NB4 (cell line): ENCODE measurements at places on chromosomes 16 and 17.

- no peak for DNase-seq
These were observed 167.7 kb upstream of the WSCD1 start for GRCh38 chr17:5902181-5903140.

- DNase-seq: no peak
These were observed 457.5 kb downstream of the TOX3 start for GRCh38 chr16:52089476-52089875.

DNA sequence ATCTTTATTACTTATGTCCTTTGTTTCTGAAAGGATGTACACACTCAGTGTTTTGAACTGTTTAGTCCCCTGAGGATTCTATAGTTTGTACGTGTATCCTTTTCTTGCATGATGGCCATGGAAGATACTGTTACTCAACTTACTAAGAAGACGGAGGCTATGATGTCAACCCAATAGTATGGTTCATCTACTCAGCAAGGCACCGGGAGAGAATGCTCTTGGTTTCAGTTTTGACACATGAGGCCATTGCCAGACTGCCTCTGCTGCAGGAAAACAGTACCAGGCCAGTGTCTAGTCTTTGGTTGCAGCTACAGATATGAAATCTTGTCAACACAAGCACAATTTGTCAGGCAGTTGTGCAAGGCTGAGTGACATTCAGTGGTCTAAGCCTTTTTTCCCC lies 134.5 kb downstream of the MRTFB start:
- DNase-seq: no peak

DNA sequence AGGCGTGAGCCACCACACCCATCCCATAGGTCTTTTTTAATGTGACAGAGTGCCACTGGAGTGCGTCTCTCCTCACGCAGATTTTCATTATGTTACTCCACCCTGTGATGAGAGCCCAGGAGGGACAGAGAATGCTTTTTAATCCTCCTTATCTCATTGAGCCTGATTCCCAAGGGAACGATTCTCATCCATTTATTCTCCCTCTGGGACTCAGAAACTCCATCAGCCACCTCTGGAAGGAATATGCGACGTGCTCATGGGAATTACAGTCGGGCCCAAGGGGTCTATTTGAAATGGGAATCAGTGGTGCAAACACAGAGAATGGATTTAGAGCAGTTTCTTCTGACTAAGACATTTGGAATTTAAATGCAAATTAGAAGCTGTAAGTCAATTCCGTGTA lies 155.9 kb upstream of the HSBP1 start:
- DNase-seq: no peak

DNA sequence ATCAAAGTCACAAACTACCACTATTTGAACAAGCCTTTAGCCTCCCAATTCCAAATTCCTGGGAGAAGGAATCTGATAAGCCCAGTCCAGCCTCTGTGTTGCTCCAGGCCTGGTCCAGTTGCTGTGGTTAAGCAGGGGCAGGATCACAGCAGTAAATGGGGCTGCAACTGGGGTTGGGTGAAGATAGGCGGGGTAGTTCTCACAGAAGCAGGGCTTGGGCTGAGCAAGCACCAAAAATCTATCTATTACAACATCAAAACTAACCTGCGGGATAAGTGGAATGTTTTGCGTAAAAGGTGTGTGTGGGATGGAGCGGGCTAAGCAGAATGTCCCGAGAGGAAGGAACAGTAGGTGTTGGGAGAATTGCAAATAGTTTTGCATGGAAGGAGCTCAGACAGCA lies 23.0 kb upstream of the RNF135 start:
- no peak for DNase-seq

DNA sequence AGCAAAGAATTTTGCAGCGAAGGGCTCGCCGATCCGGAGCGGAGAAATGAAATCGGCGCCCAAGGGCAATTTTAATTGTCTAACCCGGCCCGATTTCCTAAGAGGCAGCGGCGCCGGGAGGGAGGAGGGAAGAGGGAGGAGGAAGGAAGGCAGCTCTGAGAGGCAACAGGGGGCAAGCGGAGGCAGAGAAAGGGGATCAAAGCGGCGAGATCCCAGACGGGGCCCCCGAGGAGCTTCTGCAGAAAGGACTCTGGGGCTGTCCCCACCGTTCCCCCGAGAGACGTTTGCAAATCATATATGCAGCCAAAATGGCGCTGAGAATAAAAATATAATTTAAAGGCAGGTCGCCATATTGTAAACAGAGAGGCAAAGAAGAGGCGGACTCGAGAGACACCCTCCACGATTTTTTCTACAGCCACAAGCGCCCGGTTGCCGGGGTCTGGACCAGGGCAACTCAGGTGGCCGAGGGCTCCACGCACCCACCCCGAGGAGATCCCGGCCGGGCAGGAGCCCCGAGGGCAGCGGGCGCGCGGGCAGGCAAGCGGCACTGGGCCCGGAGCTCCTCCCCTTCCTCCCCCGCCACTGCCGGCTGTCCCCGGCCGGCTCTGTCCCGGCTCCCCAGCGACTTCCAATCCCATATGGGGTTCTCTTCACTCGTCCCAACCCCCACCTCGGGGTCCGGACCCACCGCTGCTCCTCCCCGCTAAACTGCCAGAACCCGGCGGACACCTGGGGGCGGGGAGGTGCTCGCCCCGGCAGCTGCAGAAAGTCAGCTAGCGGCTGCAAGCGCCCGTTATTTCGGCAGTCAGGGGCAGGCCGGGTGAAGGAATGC lies 1.9 kb downstream of the PHF12 start:
- peak; percentile 79 for DNase-seq

DNA sequence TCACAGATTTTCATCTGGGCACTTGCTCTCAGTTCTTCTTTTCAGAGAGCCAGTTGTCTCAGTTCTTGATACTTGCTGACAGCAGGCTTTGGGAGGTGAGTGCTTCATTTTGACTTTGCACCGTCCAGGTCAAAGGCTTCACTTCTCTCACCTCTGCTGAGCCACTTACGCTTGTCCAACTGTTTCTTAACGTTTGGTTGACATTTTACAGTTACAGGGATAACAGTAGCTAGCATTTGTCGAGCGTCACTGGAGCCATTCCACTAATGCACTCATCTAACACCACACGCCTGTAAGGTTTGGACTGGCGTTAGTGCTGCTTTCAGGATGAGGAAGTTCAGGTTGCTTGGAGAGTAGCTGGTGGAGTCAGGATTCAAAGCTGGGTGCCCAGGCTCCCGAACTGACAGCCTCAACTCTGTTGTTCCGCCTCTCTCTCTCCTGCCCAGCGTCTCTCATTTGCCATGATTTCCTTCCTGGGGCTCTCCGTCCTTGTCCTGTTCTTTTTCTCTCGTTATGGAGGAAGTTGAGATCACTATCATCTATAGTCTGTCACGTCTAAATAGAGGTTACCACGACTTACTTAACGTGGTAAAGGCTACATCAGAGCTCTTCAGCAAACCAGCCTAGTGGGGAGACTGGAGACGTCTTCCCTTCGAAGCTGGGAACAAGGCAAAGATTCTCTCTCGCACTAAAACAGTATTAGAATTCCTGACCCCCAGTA lies 220.8 kb downstream of the RPTOR start:
- DNase-seq: peak; percentile 66

DNA sequence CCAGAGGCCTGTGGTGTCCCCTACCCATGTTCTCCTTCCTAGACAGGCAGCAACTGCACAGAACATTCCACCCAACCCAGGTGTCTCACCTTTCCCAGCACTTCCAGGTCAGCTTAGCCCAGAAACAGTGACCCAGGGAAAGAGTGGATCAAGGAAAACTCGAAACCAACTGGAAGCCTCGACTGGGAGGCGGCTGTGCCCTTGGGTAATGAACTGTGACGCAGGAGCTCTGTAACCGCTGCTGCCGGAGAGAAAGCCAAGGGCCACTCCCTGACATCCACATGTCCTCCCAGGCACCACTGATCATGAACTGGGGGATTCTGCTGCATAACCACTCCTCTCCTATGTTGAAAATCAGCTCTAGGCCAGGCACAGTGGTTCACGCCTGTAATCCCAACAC lies 34.4 kb downstream of the WDR59 start:
- no peak for DNase-seq

- DNase-seq: no peak
These were observed 3.6 kb upstream of the WDR24 start for GRCh38 chr16:693766-694165.

DNA sequence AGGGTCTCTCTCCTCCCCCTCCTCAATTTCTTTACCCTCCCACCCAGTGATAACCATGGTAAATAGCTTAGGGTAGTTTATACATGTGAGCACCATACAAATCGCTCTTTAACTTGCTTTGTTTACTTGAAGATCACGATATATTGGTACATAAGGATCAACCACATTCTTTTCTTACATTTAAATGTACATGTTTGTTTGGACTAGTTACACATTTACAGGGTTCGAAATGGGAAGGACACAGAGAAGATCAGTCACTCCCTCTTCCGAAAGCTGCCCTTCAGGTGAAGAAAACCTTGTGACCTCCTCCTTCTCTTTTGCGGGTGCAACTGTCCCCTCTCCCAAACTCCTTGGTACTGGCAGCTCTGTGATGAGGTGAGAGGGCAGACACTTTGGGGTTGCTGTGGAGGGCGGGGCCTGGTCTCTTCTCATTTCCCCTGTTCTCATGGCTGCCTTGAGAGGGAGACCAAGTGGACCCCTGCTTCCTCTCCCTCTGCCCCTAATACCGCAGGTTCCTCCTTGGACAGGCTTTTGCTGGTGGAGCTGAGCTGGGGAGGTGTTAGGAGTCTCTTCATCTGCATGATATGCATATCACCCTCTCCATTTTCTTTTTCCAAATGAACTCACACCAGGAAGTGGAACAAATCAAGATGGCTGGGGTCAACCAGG lies 4.7 kb upstream of the PIK3R6 start:
- no peak for DNase-seq

DNA sequence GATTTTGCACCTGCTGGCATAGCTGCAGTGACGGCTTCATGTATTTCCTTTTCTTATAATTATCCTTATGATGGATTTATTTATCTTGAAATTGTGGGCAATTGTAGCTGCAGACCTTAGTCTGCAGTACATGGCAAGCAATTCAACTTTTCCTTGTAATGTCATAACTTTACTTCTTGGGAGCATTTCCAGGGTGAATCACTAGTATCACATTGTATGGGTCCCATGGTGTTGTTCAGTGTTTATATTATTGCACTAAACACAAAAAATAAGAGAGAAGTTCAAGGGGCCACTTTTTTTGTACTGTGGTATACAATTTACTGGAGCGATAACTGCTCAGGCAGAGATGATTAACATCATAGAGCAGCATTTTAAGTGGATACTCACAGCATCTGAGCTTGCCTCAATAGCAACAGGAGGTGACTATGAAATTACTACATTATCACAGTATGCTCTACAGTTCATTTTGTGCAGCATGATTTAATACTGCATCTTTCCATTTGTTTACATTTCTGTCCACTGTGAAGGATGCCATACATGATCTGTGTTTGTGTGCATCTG lies 169.5 kb downstream of the STX8 start:
- DNase-seq: no peak

GRCh38 chr16:84348386-84348888 lies 19.9 kb upstream of the ATP2C2 start:
- no peak for DNase-seq

DNA sequence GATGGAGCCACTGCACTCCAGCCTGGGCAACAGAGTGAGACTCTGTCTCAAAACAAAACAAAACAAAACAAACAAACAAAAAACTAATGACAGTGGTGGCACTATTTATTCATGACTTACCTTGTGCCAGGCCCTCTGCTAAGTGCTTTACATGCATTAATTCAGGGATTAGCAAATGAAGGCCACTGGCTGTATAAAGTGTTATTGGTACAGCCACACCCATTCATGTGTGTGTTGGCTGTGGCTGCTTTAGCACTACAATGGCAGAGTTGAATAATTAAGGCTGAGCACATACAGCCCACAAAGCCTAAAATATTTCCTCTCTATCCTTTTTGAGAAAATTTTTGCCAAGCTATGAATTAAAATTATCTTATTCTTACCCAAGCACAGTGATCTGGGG lies 531.8 kb upstream of the CDH5 start:
- no peak for DNase-seq

- peak; percentile 58 for DNase-seq
These were observed 794 bp downstream of the TMEM235 start for GRCh38 chr17:78231991-78232858.

- DNase-seq: no peak
These were observed 64.5 kb upstream of the PLCG2 start for GRCh38 chr16:81714583-81714982.

DNA sequence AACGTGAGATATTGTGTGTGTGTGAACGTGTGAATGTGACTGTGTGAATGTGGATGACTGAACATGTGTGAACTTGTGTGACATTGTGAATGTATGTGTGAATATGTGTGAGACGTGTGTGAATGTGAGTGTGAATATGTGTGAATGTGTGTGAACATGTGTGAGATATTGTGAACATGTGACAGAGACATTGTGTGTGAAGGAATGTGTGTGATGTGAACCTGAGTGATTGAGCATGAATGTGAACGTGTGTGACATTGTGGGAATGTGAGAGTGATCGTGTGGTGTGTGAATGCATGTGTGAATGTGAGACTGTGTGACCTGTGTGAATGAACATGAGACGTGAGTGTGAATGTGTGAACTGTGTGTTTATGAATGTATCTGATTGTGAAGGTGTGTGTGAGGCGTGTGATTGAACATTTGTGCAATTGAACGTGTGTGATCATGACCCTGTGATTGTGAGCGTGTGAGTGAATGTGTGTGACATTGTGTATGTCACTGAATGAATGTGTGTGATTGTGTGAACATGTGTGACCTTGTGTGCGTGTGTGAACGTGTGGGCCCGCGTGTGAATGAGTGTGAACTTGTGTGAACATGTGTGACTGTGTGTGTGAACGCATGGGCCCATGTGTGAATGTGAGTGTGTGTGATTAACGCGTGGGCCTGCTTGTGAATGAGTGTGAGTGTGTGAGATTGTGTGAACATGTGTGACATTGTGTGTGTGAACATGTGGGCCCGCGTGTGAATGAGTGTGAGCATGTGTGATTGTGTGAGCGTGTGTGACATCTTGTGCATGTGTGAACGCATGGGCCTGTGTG lies 23.2 kb upstream of the GSE1 start:
- no peak for DNase-seq

GRCh38 chr16:50696575-50697420 lies 3.4 kb downstream of the NOD2 start:
- DNase-seq: peak; percentile 51

- DNase-seq: no peak
These were observed 158.6 kb downstream of the CYLD start for GRCh38 chr16:50900391-50900942.

DNA sequence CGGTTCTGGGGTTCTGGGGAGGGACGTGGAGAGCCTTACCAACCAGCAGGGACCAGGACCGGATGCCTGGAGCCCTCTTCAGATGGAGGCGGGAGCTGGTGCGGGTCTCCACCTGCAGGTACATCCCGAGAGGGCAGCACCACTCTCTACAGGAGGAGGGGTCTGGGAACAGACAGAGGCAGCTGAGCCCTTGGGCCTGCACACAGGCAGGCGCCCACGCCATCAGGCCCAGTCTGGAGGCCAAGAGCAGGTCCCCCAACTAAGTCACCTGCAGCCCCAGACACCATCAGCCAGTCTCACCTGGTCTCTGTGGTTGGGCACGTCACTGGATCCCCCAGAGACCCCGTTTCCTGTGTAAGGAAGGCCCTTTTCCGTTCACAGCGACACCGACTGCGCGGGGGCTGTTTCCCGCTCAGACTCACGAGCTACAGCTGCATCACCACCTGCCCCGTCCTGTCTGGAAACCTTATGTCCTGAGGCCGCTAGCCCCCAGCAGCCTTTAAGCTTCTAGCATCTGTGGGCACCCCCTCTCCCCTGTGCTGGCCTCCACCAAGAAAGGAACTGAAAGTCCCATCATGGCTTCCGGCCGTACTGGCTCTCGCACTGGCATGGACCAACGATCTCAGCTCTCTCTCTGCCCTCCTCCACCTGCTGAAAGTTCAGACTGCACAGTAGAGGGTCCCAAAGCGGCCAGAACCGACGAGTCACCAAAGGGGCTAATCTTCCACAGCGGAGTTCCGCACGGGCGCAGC lies 1.2 kb downstream of the CYBC1 start:
- peak; percentile 52 for DNase-seq
